ENCODE measurements at places on chromosomes 2 and 18. TPM values are rescaled to one million over a fixed set of nuclear protein-coding genes. Genes with fewer than 3 reads are reported as not detected.
A peak's percentile ranks its signal among the peaks of the same experiment; 100 is the strongest.

PRSS56 gene
- total RNA-seq = not detected

DNA sequence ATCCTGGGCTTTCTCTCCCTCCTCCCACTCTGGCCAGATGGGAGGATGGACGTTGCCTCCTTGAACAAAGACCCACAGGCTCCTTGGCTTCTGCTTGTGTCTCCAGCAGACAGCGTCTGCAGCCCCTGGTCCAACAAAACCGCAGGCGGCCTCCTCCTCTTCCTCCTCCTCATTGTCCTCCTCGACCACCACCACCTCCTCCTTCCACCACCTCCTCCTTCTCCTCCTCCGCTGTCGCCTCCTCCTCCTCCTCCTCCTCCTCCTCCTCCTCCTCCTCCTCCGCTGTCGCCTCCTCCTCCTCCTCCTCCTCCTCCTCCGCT lies 45.7 kb upstream of the ALPP start:
- no peak overlapping the region for H3K27ac ChIP-seq
- no peak for DNase-seq

GRCh38 chr2:84158605-84159004 lies 300.5 kb downstream of the SUCLG1 start:
- no peak overlapping the region for H3K4me3 ChIP-seq
- H3K27ac ChIP-seq = no peak overlapping the region
- DNase-seq = no peak
- H3K4me1 ChIP-seq = no peaks in the 10 kb centered on the region

DNA sequence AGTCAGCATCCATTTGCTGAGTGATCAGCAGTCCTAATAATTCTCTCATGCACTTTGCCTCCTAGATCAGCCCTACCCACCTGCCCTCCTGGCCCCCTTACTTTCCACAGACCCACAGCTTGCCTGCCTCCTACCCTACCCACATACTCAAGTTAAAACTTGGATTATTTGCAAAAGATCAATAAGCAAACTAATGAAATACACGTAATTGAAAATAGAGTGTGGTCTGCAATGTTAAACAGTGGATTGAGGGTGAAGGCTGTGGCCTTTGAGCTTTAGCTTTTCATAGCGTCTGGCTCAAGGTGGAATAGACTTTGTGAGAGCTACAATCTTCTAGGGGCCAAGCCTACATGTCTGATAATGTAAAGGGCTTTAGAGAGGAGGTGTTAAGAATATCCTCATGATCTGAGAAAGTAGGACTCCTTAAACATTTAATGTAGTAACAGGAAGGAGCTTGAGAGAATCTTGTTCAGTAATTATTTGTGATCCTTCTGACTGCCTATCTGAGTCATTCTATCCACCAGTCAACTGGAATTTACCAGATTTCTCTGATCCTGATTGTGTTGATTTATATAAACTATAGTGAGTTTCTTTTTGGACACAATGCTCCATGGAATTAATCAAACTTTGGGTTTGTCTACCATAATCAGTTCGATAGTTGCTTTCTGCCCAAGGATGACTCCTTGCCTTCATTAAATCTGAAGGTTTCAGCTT lies 310.0 kb downstream of the HRH4 start:
- no peak for DNase-seq
- no peak overlapping the region for H3K27ac ChIP-seq
- no peaks in the 10 kb centered on the region for H3K27me3 ChIP-seq
- no peak overlapping the region for H3K4me3 ChIP-seq

DNA sequence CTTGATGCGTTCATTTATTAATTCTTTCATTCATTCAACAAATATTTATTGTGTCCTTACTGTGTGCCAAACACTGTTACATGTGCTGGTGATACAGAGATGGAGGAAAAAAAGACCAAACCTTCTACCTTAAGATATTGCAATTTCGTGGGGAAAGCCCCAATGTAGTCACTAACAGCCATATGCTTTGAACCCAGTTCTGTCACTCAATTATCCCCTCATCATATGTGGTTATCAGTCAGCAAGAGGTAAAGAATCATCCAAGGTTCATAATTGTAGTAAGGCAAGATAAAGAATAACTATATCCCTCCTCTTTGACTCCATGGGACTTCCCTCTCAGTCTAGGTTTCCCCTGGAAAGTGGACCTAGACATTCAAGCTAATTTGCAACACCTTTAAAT lies 1185.6 kb upstream of the CELF4 start:
- no peaks in the 10 kb centered on the region for H3K36me3 ChIP-seq
- H3K27ac ChIP-seq = no peak overlapping the region
- no peak overlapping the region for H3K4me3 ChIP-seq
- no peaks in the 10 kb centered on the region for H3K27me3 ChIP-seq

DNA sequence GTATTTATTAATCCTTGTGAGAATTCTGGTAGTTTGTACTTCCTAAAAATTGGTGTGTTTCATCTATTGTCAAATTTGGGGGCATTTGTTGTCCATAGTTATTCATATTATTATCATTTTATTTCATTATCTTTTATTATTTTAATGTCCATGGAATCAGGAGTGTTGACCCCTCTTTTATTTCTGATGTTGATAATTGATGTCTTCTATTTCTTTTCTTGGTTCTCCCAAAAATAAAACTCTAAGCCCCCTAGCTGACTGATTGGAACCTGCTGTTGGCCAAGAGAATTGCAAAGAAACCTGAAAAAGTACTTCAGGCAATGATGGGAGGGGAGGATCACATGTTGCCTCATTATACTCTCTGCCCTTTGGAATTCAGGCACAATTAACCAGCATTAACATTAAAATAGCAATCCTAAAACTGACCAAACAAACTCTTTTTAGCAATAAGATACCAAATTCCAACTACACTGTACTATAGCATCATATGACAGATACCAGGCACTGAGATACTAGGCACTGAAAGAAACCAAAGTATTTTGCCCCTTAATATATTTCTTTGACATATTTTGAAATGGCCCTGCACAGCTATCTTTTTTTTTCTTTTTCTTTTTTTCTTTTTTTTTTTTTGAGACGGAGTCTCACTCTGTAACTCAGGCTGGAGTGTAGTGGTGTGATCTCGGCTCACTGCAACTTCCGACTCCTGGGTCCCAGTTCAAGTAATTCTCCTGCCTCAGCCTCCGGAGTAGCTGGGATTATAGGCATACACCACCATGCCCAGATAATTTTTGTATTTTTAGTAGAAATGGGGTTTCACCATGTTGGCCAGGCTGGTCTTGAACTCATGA lies 1097.2 kb upstream of the CNTNAP5 start:
- no peak overlapping the region for H3K4me3 ChIP-seq
- H3K27me3 ChIP-seq = no peaks in the 10 kb centered on the region
- H3K36me3 ChIP-seq = no peaks in the 10 kb centered on the region
- no peak for DNase-seq
- H3K27ac ChIP-seq = no peak overlapping the region
- H3K4me1 ChIP-seq = no peaks in the 10 kb centered on the region

SERPINB4 gene
- total RNA-seq = not detected

DNA sequence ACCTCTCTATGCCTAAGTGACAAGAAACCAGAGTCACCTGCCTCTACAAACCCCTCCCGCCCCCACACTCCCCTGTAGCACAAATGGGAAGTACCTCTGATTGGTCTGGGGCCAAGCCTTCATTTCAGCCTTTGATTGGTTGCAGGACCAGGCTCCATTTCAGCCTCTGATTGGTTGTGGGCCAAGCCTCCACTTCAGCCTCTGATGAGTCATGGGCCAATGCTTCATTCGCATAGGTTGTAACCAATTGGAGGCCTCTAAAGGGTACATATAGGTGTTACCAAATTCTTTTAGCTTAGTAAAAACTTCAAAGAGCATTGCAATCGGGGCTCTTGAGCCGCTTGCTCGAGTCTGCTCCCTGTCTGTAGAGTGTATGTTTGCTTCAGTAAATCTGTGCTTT lies 25.0 kb downstream of the CCDC102B start:
- no peaks in the 10 kb centered on the region for H3K36me3 ChIP-seq
- H3K4me3 ChIP-seq = no peak overlapping the region
- no peak for DNase-seq
- no peak overlapping the region for H3K27ac ChIP-seq
- no peaks in the 10 kb centered on the region for H3K4me1 ChIP-seq
- H3K27me3 ChIP-seq = no peaks in the 10 kb centered on the region

DNA sequence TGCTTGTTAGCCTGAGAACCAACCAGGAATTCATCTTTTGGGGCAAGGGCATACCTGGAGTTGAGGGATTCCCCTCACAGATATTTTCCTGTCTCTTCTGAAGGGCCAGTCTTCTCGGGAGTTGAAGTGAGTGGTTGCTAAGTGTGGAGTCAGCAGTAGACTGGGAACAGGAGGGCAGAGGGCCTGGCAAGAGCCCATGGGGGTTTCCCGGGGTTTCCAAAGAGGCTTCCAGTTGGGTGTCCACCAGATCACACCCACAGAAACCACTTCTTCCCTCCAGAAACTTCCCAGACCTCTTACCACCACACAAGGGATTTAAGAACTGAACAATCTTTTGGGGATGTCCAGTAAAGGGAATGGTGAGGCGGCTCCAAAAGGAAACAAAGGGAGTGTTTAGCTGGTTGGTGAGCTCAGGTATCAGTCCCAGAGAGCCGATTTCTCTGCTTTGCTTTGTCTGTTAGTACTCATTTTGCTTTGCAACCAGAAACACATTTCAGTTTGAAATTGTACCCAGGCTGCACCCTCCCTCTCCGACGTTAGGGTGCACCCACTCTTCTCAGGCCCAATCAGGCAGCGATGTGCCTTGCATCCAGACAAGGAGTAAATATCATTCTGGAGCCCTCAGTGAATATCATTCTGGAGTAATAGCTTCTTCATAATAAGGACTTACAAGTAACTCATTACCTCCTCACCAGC lies 47.5 kb upstream of the SPATS2L start:
- H3K27me3 ChIP-seq = no peaks in the 10 kb centered on the region
- H3K4me1 ChIP-seq = no peaks in the 10 kb centered on the region
- no peak overlapping the region for H3K27ac ChIP-seq
- no peak for DNase-seq
- no peaks in the 10 kb centered on the region for H3K36me3 ChIP-seq

GNLY gene
- total RNA-seq = 82.9 TPM

- no peak overlapping the region for H3K4me3 ChIP-seq
- no peak overlapping the region for H3K27ac ChIP-seq
- no peaks in the 10 kb centered on the region for H3K27me3 ChIP-seq
- no peaks in the 10 kb centered on the region for H3K36me3 ChIP-seq
- no peaks in the 10 kb centered on the region for H3K4me1 ChIP-seq
- DNase-seq = no peak
Observed at GRCh38 chr2:169746240-169746639, 12.6 kb downstream of the KLHL23 start.

- no peak overlapping the region for H3K4me3 ChIP-seq
- no peak overlapping the region for H3K27ac ChIP-seq
- H3K27me3 ChIP-seq = peaks cover 26% of the 10 kb centered on the region
- DNase-seq = no peak
- no peaks in the 10 kb centered on the region for H3K4me1 ChIP-seq
Observed at GRCh38 chr2:69011611-69012157, 1.3 kb upstream of the ANTXR1 start.

GRCh38 chr2:237581751-237582746 lies 8.5 kb downstream of the RAB17 start:
- DNase-seq = no peak
- no peaks in the 10 kb centered on the region for H3K4me1 ChIP-seq
- H3K36me3 ChIP-seq = no peaks in the 10 kb centered on the region
- no peaks in the 10 kb centered on the region for H3K27me3 ChIP-seq
- no peak overlapping the region for H3K4me3 ChIP-seq

CXCR4 gene
- total RNA-seq = 326 TPM

DNA sequence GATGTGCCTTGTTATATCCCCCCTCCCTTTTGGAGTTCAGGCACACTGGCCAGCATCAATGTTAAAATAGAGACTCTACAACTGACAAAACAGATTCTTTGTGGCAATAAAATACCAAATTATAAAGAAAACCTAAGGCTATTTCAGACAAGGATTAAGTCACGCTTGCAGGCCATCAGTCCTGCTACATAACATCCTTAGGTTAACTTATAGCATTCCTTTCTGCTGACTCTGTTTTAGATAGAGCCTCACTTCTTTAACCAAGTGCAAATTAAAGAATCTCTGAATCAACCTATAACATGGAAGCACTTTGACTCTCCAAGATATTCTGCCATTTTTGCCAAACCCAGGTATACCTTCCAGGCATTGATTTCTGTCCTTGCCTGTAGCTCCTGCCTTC lies 784.6 kb downstream of the RNF144A start:
- H3K4me1 ChIP-seq = no peaks in the 10 kb centered on the region
- H3K27ac ChIP-seq = no peak overlapping the region
- DNase-seq = no peak
- H3K27me3 ChIP-seq = no peaks in the 10 kb centered on the region
- H3K4me3 ChIP-seq = no peak overlapping the region
- H3K36me3 ChIP-seq = no peaks in the 10 kb centered on the region

- H3K4me3 ChIP-seq = no peak overlapping the region
- H3K4me1 ChIP-seq = peaks cover 19% of the 10 kb centered on the region
- no peak for DNase-seq
Observed at GRCh38 chr2:138504546-138505235, 3.1 kb downstream of the SPOPL start.

DNA sequence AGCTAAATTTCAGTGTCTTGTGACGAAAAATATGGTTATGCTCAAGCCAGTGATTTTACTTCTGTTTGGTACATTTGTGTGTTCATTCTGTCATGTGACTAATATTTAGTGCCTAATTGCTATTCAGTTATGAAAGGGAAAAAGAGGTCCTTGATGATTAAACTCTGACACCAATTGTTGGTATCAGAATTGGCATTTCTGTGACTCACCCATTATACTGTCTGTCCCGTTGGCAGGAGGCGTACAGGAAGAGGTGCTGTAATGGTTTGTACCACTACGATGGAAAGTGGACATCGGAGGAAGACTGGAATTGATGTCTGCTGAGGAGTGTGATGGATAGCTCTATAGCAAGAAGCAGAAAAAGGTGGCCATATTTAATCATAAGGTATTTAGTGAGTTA lies 310.4 kb upstream of the CCDC68 start:
- H3K27me3 ChIP-seq = no peaks in the 10 kb centered on the region
- no peak overlapping the region for H3K27ac ChIP-seq
- DNase-seq = no peak
- H3K4me3 ChIP-seq = no peak overlapping the region
- no peaks in the 10 kb centered on the region for H3K36me3 ChIP-seq
- H3K4me1 ChIP-seq = no peaks in the 10 kb centered on the region

GRCh38 chr2:3536682-3537632 lies 17.6 kb upstream of the ADI1 start:
- no peak overlapping the region for H3K27ac ChIP-seq
- no peaks in the 10 kb centered on the region for H3K27me3 ChIP-seq
- DNase-seq = no peak
- H3K36me3 ChIP-seq = no peaks in the 10 kb centered on the region
- peak overlapping the region; percentile 24 for H3K4me3 ChIP-seq

GRCh38 chr2:49465157-49465831 lies 311.0 kb upstream of the FSHR start:
- no peaks in the 10 kb centered on the region for H3K36me3 ChIP-seq
- H3K27ac ChIP-seq = no peak overlapping the region
- no peaks in the 10 kb centered on the region for H3K27me3 ChIP-seq
- DNase-seq = no peak
- no peak overlapping the region for H3K4me3 ChIP-seq
- H3K4me1 ChIP-seq = no peaks in the 10 kb centered on the region

- DNase-seq = no peak
- no peak overlapping the region for H3K4me3 ChIP-seq
- peaks cover 52% of the 10 kb centered on the region for H3K36me3 ChIP-seq
- H3K27ac ChIP-seq = no peak overlapping the region
- H3K4me1 ChIP-seq = peaks cover 8% of the 10 kb centered on the region
- no peaks in the 10 kb centered on the region for H3K27me3 ChIP-seq
Observed at GRCh38 chr2:3460156-3460555, 59.2 kb downstream of the ADI1 start.
